Thoracic aorta (tissue), 2 donors: ENCODE measurements at places on chromosomes 16 and 17.

DNA sequence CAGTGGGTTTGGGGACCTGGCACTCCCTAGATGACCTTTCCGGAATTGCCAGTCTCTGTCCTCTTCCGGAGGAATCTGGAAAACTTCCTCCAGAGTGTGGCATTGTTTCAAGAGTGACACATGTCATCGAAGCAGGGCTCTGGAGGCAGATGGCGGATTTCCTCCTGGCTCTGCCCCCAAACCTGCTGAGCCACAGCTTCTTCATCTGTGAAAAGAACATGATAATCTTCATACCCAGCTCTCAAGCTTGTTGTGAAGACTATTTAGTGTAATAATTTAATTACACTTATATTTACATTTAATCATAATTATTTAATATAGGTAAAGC is 19.7 kb upstream of the TEX2 start:
- H3K27ac ChIP-seq, result no peak overlapping the region
- no peak overlapping the region for H3K4me3 ChIP-seq
- H3K36me3 ChIP-seq, result no peaks in the 10 kb centered on the region
- no peaks in the 10 kb centered on the region for H3K4me1 ChIP-seq
- no peak for DNase-seq

DNA sequence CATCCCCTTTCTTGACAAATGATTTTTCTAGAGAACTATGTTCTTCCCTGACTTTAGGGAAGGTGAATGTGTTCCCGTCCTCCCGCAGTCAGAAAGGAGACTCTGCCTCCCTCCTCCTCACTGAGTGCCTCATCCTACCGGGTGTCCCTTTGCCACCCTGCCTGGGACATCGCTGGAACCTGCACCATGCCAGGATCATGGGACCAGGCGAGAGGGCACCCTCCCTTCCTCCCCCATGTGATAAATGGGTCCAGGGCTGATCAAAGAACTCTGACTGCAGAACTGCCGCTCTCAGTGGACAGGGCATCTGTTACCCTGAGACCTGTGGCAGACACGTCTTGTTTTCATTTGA is 7.4 kb downstream of the NAT9 start:
- peak overlapping the region; percentile 75 for H3K27ac ChIP-seq
- H3K4me3 ChIP-seq, result no peak overlapping the region
- H3K4me1 ChIP-seq, result peaks cover 29% of the 10 kb centered on the region
- H3K27me3 ChIP-seq, result no peaks in the 10 kb centered on the region
- DNase-seq, result no peak
- H3K36me3 ChIP-seq, result peaks cover 26% of the 10 kb centered on the region

DNA sequence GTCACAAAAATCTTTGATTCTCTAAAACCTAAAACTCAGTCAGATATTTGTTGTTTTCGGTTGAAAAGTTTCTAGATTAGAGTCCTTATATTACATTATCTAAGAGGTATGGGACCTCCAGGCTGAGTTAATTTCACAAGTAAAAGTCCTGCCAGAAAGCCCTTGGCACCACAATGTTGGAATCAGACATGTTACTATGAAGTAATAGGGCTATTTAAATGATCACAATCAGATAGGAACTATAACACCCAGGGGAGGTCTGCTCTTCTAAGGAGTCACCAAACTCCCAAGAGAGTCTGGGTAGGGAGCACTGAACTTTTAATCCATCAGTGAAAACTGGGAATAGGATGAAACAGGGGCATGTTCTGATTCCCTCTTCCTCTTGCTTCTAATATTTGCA is 54.2 kb downstream of the WIPI1 start:
- no peak for DNase-seq
- no peak overlapping the region for H3K4me3 ChIP-seq
- H3K4me1 ChIP-seq, result no peaks in the 10 kb centered on the region
- H3K27me3 ChIP-seq, result no peaks in the 10 kb centered on the region

- H3K36me3 ChIP-seq, result no peaks in the 10 kb centered on the region
- DNase-seq, result no peak
- H3K27ac ChIP-seq, result no peak overlapping the region
- H3K4me1 ChIP-seq, result peaks cover 5% of the 10 kb centered on the region
These were observed 219.1 kb downstream of the STX8 start for GRCh38 chr17:9356488-9356911.

DNA sequence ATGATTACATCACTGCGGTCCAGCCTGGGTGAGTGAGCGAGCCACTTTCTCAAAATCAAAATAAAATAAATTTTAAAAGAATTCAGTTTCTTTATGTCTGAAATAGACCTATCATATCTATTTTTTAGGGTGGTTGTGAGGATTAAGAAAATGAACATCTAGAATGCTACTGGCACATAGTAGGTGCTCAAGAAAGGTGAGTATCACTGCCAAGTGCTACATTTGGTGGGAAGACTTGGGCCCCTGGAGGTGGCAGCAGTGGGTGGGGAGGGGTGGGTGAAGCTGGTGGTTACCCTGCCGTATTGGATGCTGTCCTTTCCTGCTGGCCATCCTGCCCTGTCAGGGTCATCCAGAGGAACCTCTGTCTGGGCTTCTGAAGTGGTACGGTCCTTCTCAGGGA is 50.3 kb downstream of the ABCC6 start:
- H3K27ac ChIP-seq, result no peak overlapping the region
- H3K36me3 ChIP-seq, result no peaks in the 10 kb centered on the region
- no peak overlapping the region for H3K4me3 ChIP-seq
- no peaks in the 10 kb centered on the region for H3K4me1 ChIP-seq
- DNase-seq, result no peak
- no peaks in the 10 kb centered on the region for H3K27me3 ChIP-seq

DNA sequence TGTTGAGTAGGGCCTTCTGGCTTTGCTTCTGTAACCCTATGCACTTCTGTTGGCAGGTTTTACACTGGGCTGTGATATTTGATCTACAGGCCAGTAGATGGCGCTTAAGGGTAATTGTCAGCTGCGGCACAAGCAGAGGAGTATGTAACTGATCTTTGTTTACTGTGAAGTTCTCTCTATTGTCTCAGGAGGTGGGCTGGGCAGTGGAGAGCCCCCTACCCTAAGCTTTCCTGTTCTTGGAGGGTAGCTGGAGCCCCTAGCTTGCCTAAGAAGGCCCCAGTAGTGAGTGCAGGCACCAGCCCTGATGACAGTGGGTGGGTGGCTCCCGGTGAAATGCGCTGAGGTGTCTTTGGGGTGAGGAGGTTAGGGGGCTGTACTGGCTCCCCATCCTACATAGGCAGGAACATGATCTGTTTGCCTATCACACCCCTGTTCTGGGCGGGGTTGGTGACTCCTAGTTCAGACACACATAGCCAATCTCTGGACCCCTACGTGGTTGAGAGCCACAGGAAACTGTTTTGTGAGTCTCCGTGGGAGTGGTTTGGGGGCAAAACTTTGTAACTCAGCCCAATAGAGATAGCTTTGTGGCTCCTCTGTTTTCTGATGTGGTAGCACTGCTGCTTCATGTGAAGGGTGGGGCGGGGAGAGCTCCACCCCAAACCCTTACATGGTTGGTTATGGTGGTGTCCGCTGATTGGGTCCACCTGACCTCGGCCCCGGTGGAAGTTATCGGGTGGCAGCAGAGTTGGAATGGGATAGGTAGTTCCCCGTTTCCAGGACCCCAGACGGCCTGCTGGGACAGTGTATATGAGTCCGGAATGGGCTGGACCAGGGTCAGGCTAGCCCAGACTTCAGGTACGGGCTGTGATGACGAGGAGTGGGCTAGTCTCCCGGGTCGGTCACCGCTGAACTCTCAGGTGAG is 60.4 kb downstream of the SLFN11 start:
- no peak overlapping the region for H3K27ac ChIP-seq
- no peaks in the 10 kb centered on the region for H3K36me3 ChIP-seq
- no peak for DNase-seq
- H3K4me1 ChIP-seq, result peaks cover 26% of the 10 kb centered on the region
- H3K4me3 ChIP-seq, result peak overlapping the region; percentile 69
- no peaks in the 10 kb centered on the region for H3K27me3 ChIP-seq

GRCh38 chr17:42918902-42919521 is 18.4 kb downstream of the G6PC1 start:
- no peak overlapping the region for H3K4me3 ChIP-seq
- H3K27me3 ChIP-seq, result no peaks in the 10 kb centered on the region
- H3K27ac ChIP-seq, result no peak overlapping the region
- H3K36me3 ChIP-seq, result no peaks in the 10 kb centered on the region

DNA sequence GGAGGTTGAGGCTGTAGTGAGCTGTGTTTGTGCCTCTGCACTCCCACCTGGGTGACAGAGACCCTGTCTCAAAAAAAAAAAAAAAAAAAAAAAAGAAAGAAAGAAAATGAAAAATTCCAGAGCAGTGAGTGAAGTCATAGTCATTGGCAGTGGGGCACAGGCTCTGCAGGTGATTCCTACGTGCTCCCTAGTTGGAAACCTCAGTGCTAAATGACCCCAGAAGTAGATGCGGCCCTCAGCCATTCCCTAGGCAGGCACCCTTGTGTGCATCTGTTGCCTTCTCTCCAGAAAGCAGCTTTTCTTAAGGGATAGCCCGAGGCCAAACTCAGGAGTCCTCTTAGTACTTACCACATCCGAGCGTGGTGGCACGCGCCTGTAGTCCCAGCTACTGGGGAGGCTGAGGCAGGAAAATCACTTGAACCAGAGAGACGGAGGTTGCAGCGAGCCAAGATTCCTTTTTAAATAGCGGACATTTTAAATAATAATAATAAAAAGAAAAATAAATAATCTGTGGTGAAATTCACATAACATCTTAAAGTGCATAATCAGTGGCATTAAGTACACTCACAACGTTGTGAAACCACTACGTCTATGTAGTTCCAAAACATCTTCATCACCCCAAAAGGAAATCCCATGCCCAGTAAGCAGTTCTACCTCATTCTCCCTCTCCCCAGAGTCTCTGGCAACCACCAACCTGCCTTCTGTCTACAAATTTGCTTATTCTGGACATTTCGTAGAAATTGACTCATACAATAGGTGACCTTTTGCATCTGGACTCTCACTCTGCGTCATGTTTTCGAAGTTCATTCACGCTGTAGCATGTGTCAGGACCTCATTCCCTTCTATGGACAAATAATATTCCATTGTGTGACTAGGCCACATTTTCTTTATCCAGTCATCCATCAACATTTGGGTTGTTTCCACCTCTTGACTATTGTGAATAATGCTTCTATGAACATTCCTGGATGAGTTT is 12.5 kb upstream of the SPHK1 start:
- H3K36me3 ChIP-seq, result no peaks in the 10 kb centered on the region
- DNase-seq, result no peak
- H3K27ac ChIP-seq, result peak overlapping the region; percentile 76
- peaks cover 13% of the 10 kb centered on the region for H3K4me1 ChIP-seq
- no peaks in the 10 kb centered on the region for H3K27me3 ChIP-seq

DNA sequence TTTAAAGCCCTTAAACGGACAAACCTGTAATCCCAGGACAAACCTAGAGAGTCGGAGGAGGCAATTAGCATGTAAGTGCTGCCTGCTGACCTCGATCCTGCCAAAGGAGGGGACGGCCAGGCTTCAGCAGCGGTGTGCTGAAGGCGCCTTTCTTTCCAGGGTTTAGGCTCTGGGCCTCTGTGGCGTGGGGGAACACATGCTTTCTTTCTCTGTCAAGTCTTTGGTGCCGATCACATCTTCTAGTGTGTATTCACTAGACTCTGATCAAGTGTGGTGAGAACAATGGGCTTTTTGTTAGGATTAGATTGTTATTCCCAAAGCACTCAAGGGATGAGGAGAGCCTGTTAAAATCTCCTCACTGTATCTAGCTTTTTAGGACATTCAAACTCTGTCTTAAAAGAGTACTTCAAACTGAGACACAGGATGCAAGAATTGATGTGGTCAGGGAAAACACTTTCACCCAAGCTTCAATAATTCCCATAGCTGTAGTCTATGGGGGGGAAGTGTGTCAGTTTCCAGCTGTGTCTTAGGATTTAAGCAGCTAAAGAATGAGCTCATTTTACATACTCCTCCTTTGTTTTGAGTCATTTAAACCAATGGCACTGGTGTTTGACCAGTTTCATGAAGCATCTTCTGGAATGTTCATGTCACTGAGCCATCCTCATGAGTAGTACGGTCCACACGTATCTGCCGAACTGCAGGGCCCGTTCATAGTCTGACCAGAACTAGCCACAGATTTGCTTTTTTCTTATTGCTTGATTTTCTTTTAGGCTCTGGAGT is 51.2 kb downstream of the RPA1 start:
- no peak for DNase-seq
- peaks cover 77% of the 10 kb centered on the region for H3K36me3 ChIP-seq

DNA sequence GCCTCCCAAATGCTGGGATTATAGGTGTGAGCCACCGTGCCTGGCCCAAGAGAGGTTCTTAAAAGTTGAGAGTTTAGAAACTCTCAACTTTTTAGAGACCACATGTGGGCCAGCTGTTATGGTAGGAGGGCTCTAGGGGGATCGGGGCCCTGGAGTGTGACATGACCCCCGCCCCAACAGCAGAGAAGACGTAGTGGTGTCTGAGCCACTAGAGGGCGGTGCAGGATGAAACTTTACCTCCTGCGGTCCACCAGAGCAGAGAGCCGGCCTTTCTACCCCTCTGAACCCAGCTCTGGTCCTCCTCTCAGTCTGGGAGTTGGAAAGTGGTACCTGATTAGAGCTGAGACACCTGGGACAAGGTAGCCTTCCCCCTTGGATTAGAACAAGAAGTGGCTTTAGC is 7.4 kb downstream of the CDK5RAP3 start:
- H3K4me3 ChIP-seq, result no peak overlapping the region
- no peak overlapping the region for H3K27ac ChIP-seq
- H3K36me3 ChIP-seq, result peaks cover 60% of the 10 kb centered on the region
- no peaks in the 10 kb centered on the region for H3K4me1 ChIP-seq
- no peaks in the 10 kb centered on the region for H3K27me3 ChIP-seq

DNA sequence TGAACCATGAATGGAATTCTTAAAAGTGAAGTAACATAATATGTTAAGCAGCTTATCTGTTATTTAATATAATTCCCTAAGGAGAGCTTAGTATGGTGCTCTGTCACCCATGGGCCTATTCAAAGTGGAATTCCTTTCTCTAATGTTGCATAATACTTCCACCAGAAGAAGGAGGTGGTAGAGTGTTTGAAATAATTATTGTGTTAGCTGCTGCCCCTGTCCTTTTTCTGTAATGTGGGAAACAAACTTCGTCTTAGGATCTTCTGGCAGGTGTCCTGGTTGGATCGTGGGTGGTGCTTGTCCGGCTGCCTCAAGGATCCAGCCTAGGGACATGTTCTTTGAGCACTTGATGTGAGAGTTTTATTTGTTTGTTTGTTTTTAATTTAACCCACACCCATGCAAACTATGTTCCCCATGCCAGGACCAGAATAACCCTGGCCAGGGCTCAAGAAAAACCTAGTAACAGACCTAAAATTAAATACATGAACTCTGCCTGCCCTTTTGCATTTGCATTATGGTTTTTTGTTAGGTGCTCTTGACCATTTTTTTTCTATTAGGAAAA is 46.1 kb downstream of the ZNRF1 start:
- no peaks in the 10 kb centered on the region for H3K36me3 ChIP-seq
- DNase-seq, result no peak

DNA sequence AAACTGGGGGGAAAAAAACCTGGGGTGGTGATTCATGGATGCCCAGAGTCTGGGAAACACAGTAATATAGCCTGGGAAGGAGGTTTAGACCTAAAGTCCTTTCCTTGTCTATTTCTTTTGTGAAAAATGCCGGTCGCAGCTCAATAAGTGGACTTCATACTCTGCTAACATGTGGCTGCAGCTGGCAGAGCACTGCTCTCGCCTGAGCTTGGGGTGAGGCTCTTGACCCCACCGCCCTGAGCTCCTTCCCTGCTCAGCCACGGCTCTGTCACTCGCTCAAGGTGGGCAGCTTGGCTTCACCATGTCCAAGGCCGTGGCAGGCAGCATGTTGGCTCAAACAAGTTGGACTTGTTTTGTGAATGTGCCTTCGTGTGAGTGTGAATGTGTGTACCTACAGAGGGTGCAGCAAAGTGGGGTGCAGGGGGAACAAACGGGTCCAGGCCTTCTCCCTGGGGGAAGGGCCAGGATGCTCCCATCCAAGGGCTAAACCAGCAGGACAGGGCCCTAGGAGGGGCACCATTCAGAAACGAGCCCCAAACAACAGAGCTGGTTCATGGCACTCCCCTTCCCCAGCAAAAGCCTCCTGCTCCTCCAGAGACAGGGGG is 4.9 kb downstream of the FA2H start:
- peaks cover 8% of the 10 kb centered on the region for H3K4me1 ChIP-seq
